Airway epithelial cell (primary cell): ENCODE measurements at places on chromosomes 12 and 14. TPM values are rescaled to one million over a fixed set of nuclear protein-coding genes. Genes with fewer than 3 reads are reported as not detected.

DHH gene
- under 0.01 TPM in 1 of 2 replicates, not detected in the other for total RNA-seq

RNF212B gene
- not detected in 2 replicates for total RNA-seq

OTX2 gene
- not detected in 2 replicates for total RNA-seq

SELPLG gene
- total RNA-seq: 0.28 and 0.42 TPM in 2 replicates

RGS6 gene
- total RNA-seq: not detected in 2 replicates

RD3L gene
- not detected in 2 replicates for total RNA-seq

RPGRIP1 gene
- total RNA-seq: not detected in 2 replicates

MIPOL1 gene
- total RNA-seq: 7.8 and 8.4 TPM in 2 replicates

KCNK13 gene
- not detected in 2 replicates for total RNA-seq

TBPL2 gene
- not detected in 2 replicates for total RNA-seq

PLA2G1B gene
- total RNA-seq: not detected in 2 replicates

DPY19L2 gene
- 0.14 and 1.6 TPM in 2 replicates for total RNA-seq

PLEKHH1 gene
- 3.6 and 6.3 TPM in 2 replicates for total RNA-seq

RTN1 gene
- total RNA-seq: 0.98 TPM in 1 of 2 replicates, not detected in the other

SYCP3 gene
- total RNA-seq: not detected in 2 replicates

KRT76 gene
- not detected in 2 replicates for total RNA-seq

MEG3 gene
- total RNA-seq: 41.2 and 49.7 TPM in 2 replicates

KRT86 gene
- total RNA-seq: 0.56 TPM in 1 of 2 replicates, not detected in the other

CMA1 gene
- total RNA-seq: not detected in 2 replicates

CPM gene
- total RNA-seq: 12.0 and 16.2 TPM in 2 replicates

CCDC38 gene
- total RNA-seq: not detected in 2 replicates

FBLN5 gene
- total RNA-seq: 1.9 and 2.8 TPM in 2 replicates

ERP27 gene
- total RNA-seq: 2.8 and 5.7 TPM in 2 replicates

SERPINA5 gene
- not detected in 2 replicates for total RNA-seq

KRT85 gene
- not detected in 2 replicates for total RNA-seq

AHNAK2 gene
- total RNA-seq: 222 and 339 TPM in 2 replicates

SP1 gene
- 20.7 and 32.2 TPM in 2 replicates for total RNA-seq

FAM90A1 gene
- total RNA-seq: not detected in 2 replicates

TSHR gene
- total RNA-seq: not detected in 2 replicates

DACT1 gene
- total RNA-seq: 0.21 TPM in 1 of 2 replicates, not detected in the other

NYNRIN gene
- total RNA-seq: 16.4 and 21.9 TPM in 2 replicates

EML5 gene
- total RNA-seq: 0.07 and 0.51 TPM in 2 replicates

B3GNT4 gene
- total RNA-seq: 2.7 and 3.4 TPM in 2 replicates

MDGA2 gene
- total RNA-seq: not detected in 2 replicates

SLCO1C1 gene
- not detected in 2 replicates for total RNA-seq

FAM222A gene
- total RNA-seq: 0.46 and 0.63 TPM in 2 replicates

CLEC4D gene
- total RNA-seq: not detected in 2 replicates

GPD1 gene
- total RNA-seq: 0.14 TPM in 1 of 2 replicates, not detected in the other

PLEKHG3 gene
- total RNA-seq: 61.6 and 84.1 TPM in 2 replicates

GALNT16 gene
- total RNA-seq: 0.07 TPM in 1 of 2 replicates, not detected in the other

CRACR2A gene
- 0.19 and 0.78 TPM in 2 replicates for total RNA-seq

HOXC5 gene
- total RNA-seq: not detected in 2 replicates

SYNJ2BP gene
- 7.5 and 8.4 TPM in 2 replicates for total RNA-seq

TCL1A gene
- total RNA-seq: not detected in 2 replicates

CFAP54 gene
- total RNA-seq: 0.05 and 0.63 TPM in 2 replicates

EPYC gene
- total RNA-seq: not detected in 2 replicates

AACS gene
- 36.9 and 37.3 TPM in 2 replicates for total RNA-seq

GZMH gene
- not detected in 2 replicates for total RNA-seq
